ENCODE measurements at places on chromosomes 3 and 15.

DNA sequence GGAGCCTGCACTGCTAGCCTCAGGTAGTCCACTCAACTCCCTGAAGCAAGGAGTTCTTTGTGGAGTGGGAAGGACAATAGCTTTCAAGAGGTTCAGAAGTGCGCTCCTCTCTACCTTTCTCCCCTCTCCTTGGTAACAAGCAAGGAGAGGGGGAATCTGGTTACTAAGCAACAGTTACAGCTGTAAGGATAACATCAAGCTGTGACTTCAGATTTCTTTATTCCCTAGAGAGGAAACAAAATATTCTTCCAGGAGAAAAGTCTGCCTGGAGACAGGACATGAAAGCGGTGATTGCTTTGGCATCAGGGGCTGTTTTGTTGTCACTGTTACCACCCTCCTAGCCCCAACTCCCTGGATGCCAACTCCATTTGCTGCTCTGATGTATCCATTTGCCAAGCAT, 70.4 kb downstream of the TRANK1 start:
- DNase-seq, result no peak

GRCh38 chr3:187954516-187954872, 199.5 kb upstream of the LPP start:
- DNase-seq, result no peak

DNA sequence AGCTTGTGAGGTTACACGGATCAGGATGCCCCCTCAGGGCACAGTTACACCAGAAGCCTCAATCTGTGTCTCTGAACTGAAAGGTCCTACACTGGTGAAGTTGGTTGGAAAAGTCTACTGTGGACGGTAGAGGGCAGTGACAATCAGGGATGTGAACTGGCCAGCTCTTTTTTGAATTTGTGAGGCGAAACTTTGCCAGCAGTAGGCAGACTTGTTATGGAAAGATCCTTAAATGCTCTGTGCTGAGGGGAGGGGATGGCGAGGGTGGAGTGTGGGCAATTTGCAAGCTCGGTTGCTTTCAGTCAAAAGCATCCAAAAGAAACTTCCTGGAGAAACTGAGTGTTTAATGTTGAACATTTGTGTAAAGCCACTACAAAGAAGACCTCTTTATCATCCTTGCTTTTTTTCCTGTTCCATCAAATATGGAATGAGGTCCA, 127.4 kb upstream of the ABHD17C start:
- peak; percentile 29 for DNase-seq

GRCh38 chr3:11655196-11655928, 11.6 kb upstream of the VGLL4 start:
- no peak for DNase-seq

DNA sequence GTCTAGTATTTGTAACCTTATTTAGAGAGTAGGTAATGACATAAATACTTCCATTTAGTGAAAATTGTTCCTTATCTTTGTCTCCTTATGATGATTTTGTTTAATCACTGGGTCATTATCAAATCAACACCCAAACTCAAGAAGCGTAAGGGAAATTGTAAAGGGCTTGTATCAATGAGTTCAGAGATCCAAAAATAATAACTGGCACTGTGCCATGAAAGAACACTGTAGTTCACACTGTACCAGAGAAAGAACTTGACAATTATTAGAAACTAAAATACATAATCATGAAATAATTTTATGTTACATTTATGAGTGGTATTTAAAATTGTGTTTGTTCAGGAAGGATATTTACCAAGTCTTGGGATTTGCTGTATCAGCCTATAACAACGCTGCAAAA, 895.4 kb downstream of the FHIT start:
- DNase-seq, result no peak

GRCh38 chr15:43370310-43370974, 401 bp downstream of the ZSCAN29 start:
- DNase-seq, result no peak

DNA sequence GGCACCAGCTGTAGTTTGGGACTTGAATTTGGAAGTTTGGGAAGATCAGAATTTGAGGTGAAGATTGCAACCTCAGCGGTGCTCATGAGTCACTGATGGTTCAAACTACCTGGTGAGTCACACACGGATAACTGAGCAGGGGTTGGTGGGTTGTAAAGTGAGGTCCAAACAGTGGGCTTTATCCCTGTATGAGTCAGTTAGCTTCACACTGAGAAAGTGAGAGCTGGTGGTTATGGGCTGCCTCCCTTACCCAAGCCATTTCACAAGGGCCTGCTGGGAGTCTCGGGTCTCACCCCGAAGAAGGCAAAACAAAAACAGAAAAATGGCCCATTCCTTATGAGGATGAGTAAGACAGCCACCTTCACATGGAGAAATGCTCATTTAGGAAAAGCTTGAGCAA, 77.0 kb downstream of the ITGA11 start:
- no peak for DNase-seq

DNA sequence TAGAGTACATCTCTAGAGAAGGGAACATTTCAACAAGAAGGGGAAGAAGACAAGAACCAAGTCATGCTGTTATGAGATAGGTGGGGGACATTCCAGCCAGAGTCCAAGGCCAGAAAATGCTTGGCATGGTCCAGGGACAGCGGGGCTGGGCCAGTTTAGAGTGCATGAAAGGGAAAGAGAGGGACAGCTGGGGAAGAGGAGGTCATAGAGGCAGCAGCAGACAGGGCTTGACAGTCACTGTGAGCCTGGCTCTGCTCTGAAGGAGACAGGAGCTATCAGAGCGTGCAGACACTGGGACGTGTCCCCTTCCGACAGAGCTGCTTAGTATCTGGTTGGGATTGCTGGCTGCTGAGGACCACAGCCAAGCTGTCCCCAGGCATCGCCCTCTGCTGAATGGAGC, 35.7 kb upstream of the PRR20G start:
- no peak for DNase-seq

- no peak for DNase-seq
Measured at GRCh38 chr3:112598731-112599130, 36.9 kb downstream of the SLC35A5 start.

GRCh38 chr15:31393444-31394091, 66.9 kb downstream of the KLF13 start:
- no peak for DNase-seq

GRCh38 chr3:43388175-43388574, 101.8 kb downstream of the SNRK start:
- DNase-seq, result no peak

DNA sequence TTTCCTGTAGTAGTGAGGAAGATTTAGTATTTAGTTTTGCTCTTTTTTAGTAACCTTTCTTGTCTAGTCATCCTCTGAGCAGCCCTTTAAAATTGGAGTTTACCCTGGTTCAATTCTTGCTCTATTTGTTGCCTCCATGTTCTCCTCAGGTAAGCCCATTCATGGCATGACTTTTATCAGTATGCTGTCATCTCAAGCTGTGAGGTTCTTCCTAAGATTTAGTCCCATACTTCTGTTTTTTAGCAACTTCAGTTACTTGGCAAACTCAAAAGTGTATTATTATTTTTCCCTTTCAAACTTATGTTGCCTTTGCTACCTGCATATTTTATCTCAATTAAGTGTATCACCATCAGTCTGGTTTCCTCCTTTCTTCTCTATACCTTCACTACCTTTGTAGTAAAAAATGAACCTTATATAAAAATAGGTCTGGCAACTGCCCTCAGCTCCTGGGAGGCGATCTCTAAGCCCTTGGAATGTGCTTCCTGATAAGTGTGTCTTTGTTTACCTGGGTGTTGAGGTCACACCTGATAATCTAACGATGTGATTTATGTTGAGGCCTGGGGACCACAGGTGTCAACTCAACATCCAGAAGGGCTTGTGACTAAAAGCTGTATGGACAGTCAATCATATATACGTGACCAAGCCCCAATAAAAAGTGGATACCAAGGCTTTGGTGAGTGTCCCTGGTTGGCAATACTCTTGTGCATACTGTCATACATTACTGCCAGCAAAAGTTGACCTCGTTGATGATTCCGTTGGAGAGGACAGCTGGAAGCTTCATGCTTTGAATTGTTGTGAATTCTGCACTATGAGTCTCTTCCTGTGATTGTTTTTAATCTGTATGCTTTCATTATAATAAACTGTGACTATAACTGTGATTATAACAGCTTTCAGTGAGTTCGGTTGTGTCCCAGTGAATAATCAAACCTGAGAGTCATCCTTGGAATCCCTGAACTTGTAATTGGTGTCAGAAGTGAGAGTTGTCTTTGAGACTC, 3.9 kb downstream of the NSUN3 start:
- no peak for DNase-seq

DNA sequence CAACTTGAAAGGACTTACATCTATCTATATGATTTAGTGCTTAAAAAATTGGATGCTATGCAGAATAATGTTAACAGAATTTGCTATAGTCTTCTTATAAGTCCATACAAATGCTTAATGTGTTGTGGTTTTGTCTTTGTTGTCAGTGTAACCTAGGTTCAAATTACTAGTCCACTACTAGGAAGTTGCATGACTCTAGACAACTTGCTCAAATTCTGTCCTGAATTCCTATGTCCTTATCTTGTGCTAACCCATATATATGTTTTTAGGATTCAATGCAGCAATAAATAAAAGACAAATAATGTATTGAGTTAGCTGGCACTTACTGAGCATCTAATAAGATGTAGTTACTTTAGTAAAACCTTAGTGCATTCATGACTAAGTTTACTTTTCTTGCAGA, 276.5 kb upstream of the KCNMB2 start:
- no peak for DNase-seq

- no peak for DNase-seq
Measured at GRCh38 chr3:187507266-187507665, 139.1 kb downstream of the RTP4 start.

DNA sequence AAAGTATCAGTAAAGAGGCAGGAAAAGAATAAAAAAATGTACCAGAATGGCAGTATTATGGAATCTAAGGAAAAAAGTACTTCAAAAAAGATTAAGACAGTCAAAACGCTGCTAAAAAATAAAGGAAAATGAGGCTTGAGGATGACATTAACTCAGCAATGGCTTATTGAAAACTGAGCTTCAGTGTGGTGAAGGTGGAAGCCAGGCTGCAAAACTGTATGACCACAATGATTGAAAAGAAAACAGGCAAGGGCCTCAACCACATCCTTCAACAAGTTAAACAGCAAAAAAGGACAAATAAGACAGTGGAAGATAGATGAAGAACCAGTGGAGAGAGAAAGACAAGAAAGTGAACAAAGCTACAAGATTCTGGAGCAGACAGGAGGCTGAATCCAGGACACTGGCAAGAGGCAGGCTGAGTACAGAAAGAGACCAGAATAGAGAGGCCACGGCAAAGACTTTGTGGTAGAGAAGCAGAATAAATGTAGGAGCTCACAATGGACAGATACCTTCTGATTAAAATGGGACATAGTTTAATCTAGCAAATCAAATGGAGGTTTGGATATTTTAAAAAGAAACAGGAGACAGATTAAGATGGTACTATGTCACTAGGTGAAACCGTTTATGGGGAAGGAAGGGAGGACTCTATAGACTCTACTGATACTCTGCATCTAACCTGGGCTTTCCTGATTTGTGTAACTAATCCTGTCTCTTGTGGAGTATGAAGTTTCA, 86.1 kb downstream of the TJP1 start:
- DNase-seq, result no peak

DNA sequence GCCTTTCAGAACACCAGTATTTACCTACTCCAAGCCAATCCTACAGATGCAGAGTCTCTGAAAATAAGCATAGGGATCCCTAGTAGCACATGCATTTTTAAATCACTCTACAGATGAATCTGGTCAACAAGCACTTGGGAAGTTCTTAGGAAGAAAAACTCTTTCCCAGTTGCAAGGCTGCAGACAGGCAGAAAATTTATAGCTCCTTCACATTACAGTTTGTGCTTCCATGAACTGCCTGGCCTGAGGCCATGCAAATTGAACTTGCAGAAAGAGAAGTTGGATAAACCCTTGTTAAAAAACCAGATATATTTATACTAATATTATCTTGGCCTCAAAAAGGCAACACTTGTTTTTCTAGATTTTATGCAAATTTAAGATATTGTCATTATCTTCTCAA, 256.9 kb downstream of the EPHA3 start:
- DNase-seq, result no peak

- DNase-seq, result no peak
Measured at GRCh38 chr15:94064676-94065313, 166.6 kb upstream of the MCTP2 start.

- no peak for DNase-seq
Measured at GRCh38 chr3:168416446-168416845, 320.7 kb upstream of the GOLIM4 start.

DNA sequence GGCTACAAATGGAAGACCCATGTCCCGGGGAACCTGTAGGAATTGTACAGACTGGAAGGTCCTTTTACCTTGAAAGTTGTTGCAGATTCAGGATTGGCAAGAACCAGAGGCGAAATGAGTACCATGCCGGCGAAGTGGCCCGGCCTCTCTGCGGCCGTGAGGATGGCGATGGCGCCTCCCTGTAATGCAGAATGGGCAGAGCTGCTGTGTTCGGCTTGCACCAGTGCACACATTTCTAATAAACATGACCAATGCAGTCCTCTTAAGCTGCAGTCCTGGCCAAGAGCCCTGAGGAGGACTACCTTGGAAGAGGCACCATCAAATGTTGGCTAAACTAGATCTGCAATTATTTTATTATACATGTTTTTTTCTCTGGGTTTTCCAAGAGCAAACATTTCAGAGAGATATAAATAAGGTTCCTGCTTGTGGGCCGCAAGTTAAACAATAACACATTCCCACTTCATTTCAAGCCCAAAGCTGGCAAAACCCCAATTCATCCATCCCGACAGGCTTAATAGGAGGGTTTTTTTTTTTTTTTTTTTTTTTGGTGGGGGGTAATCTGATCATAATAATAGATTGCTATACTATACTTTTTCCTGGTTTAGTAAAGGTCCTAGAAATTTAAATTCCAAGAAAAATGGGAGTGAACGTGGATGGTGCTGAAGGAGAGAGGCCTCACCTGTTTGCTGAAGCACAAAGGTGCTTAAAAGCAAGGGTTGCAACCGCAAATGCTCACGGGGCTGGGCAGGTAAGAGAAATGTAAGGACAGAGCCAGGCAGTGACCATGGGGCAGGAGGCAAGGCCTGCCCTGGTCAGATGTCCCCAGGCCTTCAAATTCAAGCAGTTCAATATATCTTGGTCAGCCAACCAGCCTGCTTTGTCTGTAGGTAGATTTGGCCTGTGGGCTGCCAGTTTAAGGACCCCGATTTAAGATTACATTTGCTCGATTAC, 48.5 kb downstream of the ABTB1 start:
- DNase-seq, result no peak

- DNase-seq, result no peak
Measured at GRCh38 chr15:74907163-74907870, 666 bp upstream of the FAM219B start.

DNA sequence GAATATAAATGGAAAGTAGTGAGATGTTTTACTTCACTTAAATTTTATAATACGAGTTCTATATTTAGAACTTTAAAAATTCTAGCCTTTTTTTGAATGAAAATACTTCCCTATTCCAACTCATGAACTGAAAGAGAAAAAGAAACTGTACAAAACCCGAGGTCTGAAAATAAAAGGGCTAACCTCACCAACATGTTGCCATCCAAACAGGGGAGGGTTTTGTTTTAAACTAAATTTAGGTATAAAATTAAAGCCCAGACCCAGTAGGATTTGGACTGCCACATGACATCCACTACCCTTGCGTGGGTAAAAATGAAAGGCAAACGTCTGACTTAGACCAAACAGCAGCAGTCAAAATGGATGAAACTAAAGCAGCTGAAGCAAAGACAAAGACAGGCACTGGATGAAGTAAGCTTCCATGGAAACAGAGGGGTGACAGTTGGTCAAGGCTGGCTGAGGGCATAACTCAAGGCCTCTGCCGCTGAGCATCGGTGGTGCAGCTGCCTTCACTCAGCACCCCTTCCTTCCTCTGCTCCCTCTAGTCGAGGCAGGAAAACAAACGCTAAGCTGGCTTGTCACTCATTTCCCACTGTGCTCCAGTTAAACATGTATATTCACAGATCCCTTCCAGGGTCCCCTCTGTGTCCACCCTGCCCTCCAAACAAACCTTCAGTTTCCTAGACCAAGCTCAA, 58.1 kb downstream of the TM4SF4 start:
- no peak for DNase-seq

Data from DMS153 (cell line).